ENCODE measurements at places on chromosomes 7 and 10.

GRCh38 chr10:48681740-48682139, 2.9 kb upstream of the WDFY4 start:
- DNase-seq, result no peak

GRCh38 chr10:124315591-124316270, 103.0 kb downstream of the OAT start:
- DNase-seq, result no peak

GRCh38 chr7:155663937-155664336, 19.5 kb downstream of the RBM33 start:
- DNase-seq, result no peak

GRCh38 chr10:73916761-73917470, 6.0 kb downstream of the PLAU start:
- DNase-seq, result no peak

- peak; percentile 87 for DNase-seq
Measured at GRCh38 chr10:32149252-32149955, 93.2 kb upstream of the KIF5B start.

DNA sequence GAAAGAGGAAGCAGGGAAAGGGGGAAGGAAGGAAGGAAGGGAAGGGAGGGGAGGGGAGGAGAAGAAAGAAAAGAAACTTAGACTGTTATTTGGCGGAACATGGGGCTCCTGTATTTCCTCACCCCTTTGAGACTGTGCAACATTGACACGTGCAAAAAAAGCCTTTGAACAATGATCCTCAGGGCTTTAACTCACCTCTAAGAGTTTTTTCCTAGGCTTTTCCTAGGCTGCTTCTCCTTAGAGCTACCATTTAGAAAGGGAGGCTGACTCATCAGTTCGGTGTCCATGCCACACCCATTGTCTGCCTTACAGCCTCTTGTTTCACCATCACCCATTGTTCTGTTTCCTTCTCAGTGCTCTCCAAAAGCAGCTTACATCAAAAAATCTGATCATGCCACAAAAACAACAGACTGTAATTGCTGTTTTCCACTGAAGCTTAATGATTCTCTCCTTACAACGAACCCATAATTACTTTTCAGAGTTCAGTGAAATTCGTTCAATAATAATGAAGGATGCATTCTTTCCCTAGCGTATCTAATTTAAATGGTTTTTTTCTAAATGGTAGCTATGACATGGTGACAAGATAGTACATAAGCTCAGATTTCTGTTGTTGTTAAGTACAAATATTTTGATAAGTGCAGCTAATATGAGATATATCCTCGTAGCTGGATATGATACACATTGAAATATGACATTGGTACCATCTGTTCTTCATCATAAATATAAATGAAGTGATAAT, 90.8 kb downstream of the PRLHR start:
- DNase-seq, result peak; percentile 53

- DNase-seq, result no peak
Measured at GRCh38 chr10:78465431-78465830, 431.8 kb downstream of the RPS24 start.

GRCh38 chr7:107041097-107041496, 3.4 kb upstream of the PRKAR2B start:
- DNase-seq, result no peak

- DNase-seq, result no peak
Measured at GRCh38 chr10:42428534-42428933, 209.8 kb downstream of the ZNF33B start.

- no peak for DNase-seq
Measured at GRCh38 chr7:25835197-25835596, 316.8 kb upstream of the NFE2L3 start.

GRCh38 chr10:105017691-105018090, 376.6 kb downstream of the SORCS3 start:
- DNase-seq, result no peak

GRCh38 chr7:34165466-34165865, 260.1 kb downstream of the BMPER start:
- DNase-seq, result no peak

GRCh38 chr10:30365278-30365677, 16.2 kb upstream of the MTPAP start:
- no peak for DNase-seq

GRCh38 chr7:94368371-94368791, 26.3 kb upstream of the COL1A2 start:
- peak; percentile 94 for DNase-seq

GRCh38 chr7:29884399-29885272, 78.3 kb downstream of the WIPF3 start:
- no peak for DNase-seq

- DNase-seq, result peak; percentile 43
Measured at GRCh38 chr10:69866688-69867461, 65.2 kb downstream of the COL13A1 start.

DNA sequence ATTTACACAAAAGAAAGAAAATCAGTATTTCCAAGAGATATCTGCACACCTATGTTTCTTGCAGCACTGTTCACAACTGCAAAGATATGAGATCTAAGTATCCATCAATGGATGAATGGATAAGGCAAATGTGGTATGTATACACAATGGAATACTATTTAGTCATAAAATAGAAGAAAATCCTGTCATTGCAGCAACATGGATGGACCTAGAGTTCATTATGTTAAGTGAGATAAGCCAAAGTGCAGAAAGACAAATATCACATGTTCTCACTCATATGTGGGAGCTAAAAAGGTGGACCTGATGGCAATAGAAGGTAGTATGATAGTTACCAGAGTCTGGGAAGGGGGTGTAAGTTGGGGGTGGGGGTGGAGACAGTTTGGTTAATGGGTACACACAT, 1171.6 kb downstream of the SORCS1 start:
- no peak for DNase-seq

- DNase-seq, result no peak
Measured at GRCh38 chr10:63466144-63466935, 563 bp upstream of the JMJD1C start.

DNA sequence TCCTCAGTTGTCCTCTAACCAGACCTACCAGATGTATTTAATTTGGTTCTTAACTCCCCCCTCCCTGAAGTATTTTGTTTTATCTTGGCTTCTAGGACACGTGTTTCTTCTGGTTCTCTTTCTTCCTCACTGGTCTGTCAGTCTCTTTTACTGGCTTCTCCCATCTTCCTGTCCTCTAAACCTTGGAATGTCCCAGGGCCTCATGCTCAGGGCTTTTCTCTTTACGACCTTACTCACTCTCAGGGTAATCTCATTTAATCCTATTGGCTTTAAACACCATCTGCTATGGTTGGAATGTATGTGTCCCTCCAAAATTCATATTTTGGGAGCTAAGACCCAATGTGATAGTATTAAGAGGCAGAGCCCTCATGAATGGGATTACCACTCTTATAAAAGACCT, 418.2 kb upstream of the PODXL start:
- DNase-seq, result no peak

GRCh38 chr7:123677061-123677715, 21.5 kb downstream of the LMOD2 start:
- no peak for DNase-seq

GRCh38 chr7:138809346-138809745, 11.3 kb upstream of the ATP6V0A4 start:
- DNase-seq, result no peak

GRCh38 chr7:7292608-7293007, 110.3 kb downstream of the C1GALT1 start:
- no peak for DNase-seq

DNA sequence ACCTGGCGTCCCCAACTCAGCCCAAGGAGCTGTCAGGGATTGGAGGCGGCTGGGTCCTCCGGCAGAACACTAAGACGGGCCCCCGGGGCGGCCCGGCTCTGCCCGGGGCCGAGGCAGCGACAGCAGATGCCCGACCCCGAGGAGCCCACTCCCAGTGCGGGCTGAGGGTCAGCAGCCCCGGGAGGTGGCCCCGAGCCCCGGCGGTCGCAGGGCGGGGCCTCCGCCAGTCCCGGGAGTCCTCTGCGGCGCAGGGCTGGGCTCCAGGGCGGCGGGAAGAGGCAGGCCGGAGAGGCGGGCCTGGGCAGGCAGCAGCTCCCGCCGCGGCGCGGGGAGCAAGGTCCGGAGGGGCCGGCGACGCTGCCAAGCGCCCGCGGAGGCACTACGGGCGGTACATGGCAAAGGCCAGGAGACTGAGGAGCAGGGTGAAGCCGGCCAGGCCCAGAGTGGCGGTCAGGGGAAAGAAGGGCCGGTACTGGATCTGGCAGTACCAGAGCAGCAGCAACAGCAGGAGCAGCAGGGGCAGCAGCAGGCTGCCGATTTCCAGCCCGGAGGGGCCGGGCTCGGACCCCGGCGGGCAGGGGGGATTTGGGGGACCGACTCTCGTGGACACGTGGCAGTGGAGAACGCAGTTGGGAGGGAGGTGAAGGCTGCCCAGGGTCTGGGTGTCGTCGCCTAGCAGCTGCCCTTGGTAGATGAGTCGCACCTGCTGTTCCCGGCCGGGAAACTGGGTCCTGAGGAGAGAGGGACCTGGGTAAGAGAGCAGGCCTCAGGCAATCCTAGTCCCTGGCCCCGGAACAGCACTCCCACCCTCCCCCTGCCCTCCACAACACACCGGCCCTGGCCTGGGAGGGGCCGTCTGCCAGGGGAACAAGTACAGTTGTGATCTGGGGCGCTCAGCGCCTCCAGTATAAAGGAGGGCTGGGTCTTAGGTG, 827 bp upstream of the FASTK start:
- DNase-seq, result no peak

- no peak for DNase-seq
Measured at GRCh38 chr7:130875-131780, 61.2 kb upstream of the FAM20C start.

- no peak for DNase-seq
Measured at GRCh38 chr7:22909917-22910316, 87.3 kb upstream of the TOMM7 start.

DNA sequence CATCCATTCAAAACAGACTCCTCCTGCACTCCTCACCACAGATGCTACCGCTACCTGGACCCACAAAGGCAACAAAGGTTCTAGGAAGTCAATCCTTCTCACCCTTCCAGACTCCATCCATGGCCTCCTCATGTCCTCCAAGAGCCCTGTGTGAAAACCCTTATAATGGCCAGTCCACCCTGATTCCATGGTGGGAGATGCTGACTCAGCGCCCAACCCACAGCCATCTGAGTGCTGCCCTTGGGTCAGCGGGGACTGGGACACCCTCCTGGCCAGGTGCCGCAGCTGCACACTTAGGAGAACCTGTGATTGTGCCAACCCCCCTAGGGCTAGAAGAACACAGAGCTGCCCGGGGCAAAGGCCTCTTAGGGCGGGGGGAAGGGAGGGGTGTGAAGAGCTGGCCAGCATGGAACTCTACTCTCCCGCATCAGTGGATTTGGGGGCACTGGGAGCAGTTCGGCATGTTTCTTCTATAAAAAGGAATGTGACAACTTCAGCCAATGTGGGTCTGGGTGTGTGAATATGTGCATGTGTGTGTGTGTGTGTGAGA, 25.4 kb downstream of the TMEM273 start:
- DNase-seq, result no peak

- DNase-seq, result peak; percentile 15
Measured at GRCh38 chr10:74704629-74705357, 121.6 kb upstream of the KAT6B start.

- DNase-seq, result no peak
Measured at GRCh38 chr10:73940634-73941221, 29.8 kb downstream of the PLAU start.

- DNase-seq, result no peak
Measured at GRCh38 chr10:101111547-101111946, 19.6 kb upstream of the TLX1 start.

GRCh38 chr7:36348256-36348655, 41.4 kb upstream of the ANLN start:
- peak; percentile 52 for DNase-seq

DNA sequence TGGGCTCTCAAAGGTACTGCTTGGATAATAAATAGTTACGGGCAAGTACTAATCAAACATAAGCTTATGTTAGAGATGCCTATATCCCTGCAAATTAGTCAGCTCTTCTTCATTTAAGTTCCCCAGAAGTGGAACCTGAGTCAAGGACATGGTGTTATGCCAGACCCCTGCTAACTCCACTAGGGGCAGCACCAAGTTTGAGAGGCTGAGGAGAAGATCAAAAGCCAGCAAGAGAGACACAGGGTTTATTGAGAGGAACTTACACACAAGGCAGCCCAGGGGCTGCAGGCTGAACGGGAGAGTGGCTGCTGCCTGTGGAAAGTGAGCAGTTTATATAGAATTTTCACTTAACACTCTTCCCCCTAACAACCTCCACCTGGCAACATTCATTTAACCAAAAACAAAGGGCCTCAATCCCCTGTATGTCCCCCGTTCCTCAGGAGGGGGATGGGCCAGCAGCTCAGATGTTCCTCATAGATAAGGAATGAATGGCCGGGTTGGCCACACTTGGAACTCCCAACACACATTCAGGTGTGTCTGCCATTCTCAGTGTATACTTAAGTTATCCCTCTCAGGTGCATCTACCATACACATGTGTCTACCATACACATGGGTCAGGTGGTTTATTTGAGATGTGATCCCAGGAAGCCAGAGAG, 62.6 kb upstream of the GHITM start:
- DNase-seq, result no peak

GRCh38 chr7:40507166-40507565, 372.4 kb downstream of the SUGCT start:
- DNase-seq, result no peak

DNA sequence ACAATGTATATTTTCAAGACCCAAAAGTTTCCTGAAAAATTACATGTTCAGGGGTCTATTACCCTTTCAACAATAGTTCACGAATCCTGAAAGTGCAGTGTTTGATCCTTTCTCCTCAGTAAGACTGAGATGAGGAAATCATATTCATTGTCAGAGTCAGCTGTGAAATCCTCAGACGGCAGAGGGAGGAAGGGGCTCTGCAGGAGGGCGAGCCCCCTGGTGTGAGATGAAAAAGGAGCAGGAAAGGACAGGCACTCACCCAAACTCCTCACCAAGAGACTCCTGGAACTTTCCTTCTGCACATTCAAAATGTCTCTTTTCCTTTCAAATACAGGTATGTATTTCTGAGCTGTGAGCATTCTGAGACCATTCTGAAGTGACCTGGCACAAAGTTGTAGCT, 150.3 kb upstream of the HABP2 start:
- DNase-seq, result no peak

DNA sequence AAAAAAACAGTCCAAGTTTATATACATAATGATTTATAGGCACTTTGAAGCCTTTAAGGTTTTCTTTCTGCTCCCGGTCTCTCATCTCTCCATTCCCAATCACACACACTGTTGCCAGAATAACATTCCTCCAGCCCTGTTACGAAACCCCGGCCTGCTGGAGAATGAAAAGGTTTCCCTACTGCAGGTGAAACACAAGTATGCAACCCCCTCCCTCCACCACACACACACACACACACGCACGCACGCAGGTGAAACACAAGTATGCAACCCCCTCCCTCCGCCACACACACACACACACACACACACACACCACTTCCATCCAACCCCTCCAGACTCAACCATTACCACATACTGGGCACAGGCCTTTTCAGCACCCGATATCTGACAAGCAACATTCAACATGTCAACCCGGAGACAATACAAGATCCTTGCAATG, 87.5 kb downstream of the PARD3 start:
- DNase-seq, result no peak

DNA sequence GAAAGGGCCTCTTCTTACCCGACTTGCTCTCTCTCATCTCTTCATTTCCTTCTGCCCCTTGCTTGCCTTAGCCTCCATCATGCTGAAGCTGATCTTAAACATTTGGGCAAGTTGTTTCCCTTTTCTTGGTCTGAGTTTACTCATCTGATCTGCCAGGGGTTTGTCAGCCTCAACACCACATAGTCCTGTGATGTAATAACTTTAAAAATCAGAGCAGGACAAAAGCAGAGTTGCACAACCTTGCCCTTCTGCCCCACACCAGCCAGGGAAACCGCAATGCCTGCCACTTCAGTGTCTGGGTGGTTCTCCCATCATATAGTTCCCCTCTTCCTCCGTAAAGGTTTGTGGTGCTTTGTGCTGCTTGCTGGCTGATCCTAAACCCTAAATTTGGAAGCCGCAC, 9.9 kb upstream of the LIPM start:
- DNase-seq, result peak; percentile 45

Measured in skeletal muscle cell (primary cell).